ENCODE measurements at places on chromosomes 6 and 20.

DNA sequence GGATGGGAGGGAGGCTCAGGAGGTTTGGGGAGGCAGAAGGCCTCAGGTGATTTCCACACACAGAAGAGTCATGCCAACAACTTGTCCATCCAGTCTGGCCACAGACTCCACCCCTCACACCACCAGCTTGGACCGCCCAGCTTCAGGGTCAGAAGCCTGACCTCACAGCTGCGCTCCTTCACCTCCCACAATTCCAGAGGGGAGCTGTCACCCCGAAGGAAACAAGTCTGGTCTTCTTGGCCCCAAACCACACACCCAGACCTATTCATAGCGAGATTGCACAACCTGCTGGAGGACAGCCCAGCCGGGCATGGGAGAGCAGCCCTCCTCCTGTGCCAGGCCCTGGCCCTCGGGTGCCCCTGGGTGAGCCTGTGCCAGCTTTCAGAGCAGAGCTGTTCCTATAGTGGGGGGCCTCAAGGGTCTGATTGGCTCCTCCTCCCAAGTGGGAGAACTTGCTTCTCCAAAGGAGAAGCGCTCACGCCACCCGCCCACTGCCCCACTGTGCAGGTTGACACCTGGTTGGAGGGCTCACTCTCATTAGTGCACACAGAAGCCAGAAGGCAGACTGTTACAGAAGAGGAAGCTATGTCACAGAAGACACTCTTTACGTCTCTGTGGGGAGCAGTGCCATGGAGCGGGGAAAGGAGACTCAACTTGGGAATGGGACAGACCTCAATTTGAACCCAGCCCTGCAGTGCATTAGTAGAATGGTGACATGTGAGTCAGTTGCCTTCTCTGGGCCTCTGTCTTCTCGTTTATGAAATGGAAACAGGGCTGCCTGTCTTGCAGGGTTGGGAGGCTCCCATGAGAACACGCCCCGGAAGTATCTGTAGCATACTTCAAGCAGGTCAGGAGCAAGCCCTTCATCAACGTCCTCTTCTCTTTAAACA, 128.8 kb downstream of the FOXO3 start:
- DNase-seq, result peak; percentile 96

- no peak for DNase-seq
Observed at GRCh38 chr6:69784595-69785377, 12.0 kb downstream of the LMBRD1 start.

DNA sequence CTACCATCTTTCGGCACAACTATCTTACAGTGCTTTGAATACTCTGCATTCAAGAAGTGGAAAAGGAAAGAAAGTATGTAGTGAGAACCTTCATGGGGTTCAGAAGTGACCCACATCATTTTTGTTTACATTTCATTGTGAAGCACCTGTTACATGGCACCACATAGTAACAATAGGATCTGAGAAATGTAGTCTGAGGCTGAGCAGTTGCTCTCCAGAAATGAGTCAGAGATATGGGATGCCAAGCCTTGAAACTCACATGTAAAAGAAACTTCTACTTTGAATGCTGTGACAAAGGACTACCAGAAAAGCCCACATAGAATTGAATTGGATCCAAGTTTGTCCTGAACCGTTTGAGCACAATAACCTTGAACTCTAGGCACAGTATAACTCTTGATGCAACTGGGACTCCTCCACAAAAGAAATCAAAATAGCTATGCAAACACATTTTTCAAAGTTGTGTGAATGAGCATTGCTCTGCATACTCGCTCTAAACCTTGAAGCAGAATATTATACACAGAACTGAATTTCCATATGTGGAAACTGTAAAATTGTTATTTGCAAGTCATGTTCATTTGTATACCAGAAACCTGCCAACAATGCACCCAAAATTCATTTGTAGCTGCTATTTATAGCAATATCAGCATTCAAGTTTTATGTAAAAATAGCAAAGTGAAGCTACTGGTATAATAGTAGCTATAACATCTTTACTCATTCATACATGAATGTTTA, 400.9 kb upstream of the POU3F2 start:
- no peak for DNase-seq

GRCh38 chr6:50661636-50662035, 51.7 kb upstream of the TFAP2D start:
- DNase-seq, result no peak

DNA sequence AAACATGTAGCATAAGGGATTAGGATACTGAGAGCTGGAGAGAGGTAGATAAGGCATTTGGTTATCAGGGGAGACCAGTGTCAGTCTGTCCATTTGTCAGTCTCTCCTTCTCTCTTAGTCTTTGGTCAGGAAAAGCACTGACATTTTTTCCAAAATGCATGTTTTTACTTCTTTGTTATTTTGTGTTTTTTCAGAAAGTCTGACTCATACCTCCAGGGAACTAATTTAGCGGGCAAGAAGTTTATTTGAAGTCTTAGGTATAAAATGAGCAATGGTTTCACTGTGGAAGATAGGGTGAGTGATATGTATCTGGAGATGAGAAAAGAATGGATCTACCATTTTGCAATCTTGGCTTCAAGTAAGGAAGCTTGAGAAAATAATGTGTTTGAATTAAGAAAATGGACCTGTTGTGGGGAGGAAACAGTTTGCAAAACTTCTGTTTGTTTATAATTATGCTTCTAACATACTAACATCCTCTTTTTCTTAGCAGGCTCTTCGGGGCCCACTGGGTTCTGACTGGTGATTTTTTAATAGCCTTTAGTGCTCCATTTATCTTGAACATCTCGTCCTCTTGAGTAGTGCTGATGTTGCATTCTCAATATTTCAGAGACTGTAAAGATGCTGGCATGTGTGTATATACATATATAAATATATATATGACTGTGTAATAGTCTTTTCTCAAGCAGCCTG, 66.9 kb upstream of the FABP7 start:
- no peak for DNase-seq

DNA sequence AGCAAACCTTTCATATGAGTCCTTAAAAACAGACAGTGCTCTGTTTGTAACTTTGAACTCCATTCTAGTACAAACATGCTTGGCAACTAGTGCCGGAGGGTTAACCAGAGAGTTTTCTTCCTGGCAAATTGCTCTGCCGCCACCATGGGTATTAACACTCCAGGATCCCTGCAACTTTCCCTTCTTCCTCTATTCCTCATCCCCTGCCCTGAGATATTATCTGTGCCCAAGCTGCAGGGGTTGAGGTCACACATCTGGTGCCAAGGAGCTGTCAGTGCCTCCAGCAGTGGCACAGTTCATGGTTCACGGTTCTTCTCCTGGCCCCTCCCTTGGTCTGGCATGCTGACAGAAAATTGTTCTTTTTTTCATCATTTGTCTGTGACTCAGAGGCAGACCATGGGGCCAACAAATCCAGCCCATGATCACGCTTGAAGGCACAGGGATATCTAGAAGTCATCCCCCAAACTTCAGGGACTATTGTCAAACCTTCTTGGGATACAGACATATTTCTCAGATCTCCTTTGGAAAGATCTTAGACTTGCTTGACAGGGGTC, 77.5 kb downstream of the ATXN1 start:
- peak; percentile 69 for DNase-seq

DNA sequence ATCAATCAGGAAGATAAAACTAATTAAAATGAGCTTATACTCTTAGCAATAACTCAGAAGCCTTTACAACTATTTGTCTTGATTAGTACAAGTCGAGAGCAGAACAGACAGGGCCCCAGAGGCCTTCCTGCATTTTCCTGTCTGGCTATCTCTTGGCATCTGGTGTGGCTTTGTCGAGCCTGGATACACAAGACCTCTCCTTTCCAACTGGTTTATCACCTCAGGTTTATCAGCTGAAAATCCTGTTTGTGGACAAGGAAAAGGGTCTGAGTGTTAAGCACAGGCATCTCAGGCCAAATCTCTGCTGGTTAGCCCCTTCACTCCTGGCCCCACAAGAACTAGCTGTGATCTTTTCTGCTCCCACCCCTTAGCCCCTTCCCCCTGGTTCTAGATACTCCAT, 32.6 kb downstream of the BAK1 start:
- no peak for DNase-seq

DNA sequence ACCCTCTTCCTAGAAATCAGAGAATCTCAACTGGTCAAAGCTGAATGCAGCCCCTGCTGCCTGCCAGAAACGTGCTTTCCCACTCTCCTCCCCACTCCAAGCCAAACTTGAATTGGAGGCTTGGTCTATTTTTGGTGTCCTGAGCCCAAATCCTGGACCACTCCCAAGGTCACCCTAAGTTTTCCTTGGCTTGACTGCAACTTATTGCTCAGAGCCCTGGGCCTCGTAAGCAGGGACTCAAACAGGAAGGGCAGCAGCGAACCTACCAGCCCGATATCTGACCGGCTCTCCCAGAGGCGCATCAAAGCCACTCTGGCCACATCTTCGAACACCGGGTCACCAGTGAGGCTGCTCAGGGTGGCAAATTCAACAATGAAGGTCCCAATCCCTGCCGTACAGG, 12.7 kb downstream of the EDEM2 start:
- no peak for DNase-seq

GRCh38 chr20:17637985-17638640, 43.9 kb downstream of the RRBP1 start:
- DNase-seq, result no peak

GRCh38 chr20:51014797-51015722, 7.8 kb downstream of the KCNG1 start:
- no peak for DNase-seq

GRCh38 chr20:37342231-37343177, 3.4 kb upstream of the SRC start:
- no peak for DNase-seq

DNA sequence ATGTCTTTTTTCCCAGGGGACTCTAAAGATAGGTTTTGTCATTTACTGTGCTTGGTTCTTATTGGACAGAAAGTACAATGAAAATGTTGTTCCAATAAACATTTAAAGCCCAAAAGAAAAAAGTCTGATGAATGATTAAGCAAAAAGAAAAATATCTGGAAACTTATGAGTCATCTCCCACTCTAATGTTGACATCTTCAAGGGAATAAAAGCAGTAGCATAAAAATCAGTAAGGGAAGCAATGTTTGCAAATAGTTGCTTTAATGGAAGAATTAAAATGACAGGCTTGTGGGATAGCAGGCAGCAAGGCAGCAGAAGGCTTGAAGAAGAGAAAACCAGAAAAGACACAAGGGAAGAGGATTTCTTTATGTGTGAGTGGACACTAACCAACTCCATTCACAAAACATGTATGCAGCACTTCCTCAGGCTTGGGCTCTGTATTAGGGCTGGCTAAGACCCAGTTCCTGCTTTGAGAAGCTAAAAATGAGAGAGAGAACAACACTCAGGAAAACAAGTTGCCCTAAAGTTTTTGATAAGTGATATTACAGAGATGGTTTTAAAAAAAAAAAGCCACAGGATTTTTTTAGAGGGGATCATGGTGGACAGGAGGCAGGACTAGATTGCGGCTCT, 263.2 kb upstream of the NT5E start:
- no peak for DNase-seq

GRCh38 chr6:16398587-16398986, 160.2 kb downstream of the GMPR start:
- DNase-seq, result no peak

DNA sequence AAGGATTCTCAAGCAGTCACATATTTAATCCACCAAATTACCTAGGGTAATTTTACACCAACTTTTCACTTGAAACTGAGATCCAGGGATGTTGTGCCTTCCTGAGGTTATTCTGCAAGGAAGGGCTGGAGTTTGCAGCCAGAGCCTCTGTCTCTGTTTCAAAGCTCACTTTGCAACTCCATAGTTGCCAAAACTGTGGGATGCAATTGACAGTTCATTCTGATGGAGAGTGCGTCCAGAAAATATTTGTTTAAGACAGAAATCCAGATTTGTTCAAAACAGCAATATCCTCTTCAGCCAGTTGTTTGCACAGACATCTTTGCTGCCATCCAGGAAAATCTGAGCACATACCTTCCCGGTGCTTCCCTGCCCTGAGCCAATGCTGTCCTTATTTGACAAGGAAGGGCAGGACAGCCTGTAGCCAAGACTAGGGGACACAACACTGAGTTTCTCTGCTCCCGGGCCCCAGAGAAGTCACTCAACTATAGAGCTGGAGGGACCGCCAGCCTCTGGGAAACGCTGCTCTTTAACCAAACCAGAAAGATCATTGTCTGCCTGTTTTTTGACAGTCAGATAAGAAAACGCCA, 297.4 kb downstream of the HIVEP2 start:
- no peak for DNase-seq

DNA sequence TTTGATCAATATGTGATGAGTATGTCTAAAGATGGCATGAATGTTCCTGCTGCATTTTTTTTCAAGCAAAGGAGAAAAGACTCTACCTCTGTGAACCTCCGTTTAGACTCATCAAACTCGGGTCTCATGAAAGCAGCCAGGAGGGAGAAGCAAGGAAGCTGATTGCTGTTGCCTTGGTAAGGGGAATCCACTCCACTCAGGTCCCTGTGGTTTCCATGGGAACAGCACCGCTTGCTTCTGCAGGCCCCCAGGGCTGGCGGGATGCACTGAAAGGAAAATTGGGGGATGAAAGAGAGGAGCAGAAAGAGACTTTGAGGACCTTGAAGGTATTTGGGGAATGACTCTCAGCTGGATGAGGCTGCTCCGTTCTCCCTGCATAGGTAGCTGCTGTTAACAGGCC, 249.6 kb upstream of the RIN2 start:
- DNase-seq, result no peak

GRCh38 chr6:131443514-131443913, 129.5 kb upstream of the ARG1 start:
- no peak for DNase-seq

DNA sequence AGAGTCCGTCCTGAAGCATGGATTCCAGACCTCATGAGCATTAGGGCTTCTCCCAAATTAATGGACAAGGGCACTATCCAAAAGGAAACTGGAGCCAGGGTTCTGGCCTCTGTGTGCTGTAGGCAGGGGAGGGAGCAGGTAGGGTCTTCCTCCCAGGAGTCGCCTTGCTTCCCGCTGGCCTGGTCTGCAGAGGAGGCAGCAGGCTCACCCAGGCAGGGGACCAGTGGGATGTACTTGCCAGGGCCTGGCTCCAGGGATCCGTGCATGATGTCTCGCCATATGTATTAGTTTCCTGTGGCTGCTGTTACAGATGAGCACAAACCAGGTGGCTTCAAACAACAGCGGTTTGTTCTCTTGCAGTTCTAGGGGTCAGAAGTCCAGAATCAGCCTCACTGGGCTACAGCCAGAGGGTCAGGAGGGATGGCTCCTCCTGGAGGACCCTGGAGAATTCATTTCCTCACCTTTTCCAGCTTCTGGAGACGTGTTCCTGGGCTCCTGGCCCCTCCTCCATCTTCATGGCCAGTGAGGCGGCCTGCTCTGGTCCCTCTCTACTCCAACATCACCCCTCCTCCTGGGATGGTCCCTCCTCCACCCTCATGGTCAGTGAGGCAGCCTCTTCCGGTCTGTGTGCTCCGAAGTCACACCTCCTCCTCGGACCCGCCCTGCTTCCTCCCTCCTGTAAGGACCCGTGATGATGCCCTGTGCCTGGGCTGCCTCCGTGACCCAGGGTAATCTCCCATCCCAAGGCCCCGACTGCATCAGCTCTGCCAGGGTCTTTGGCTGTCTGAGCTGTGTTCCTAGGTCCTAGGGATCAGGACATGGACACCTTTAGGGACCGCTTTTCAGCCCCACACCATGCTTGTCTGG, 329.1 kb downstream of the CDH4 start:
- DNase-seq, result no peak
